ENCODE measurements at places on chromosomes 4 and X.

GRCh38 chrX:19686876-19687275 is 171.6 kb upstream of the MAP3K15 start:
- DNase-seq: no peak

DNA sequence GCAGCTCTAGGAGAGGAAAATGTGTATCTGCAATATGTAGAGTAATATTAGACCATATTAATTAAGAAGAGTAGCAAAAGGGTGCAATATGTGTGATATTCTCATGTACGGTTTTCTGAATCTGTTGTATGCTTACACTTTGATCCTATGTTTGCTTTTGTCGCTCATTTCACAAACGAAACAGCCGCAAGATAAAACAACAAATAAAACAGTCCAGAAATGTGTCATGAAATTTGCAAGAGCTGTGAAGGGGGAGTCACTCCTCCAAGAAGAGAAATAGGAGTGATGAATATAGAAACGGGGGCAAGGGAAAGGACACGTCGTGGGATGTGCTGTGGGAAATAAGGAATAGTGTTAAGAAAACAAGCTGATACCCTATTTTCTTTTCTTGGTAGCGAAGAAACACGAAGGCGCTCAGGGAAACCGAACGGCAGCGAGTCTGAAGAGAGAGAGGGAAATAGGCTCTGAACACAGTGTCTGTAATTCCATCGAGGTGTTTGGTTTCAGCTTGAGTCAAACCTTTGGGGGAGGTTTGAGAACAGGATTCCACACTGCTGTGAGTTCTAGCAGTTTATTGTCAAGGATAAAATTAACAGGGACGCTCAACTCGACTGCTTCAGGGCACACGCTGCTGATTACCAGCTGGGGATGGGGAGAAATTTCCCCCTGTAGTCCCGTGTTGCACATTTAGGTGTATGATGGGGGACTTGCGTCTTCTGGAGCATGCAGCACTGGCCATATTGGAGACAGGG is 595.6 kb upstream of the TENM3 start:
- DNase-seq: no peak

GRCh38 chr4:169604903-169605331 is 7.5 kb downstream of the NEK1 start:
- DNase-seq: no peak

- DNase-seq: no peak
Measured at GRCh38 chr4:157741642-157742041, 431.2 kb downstream of the GASK1B start.

DNA sequence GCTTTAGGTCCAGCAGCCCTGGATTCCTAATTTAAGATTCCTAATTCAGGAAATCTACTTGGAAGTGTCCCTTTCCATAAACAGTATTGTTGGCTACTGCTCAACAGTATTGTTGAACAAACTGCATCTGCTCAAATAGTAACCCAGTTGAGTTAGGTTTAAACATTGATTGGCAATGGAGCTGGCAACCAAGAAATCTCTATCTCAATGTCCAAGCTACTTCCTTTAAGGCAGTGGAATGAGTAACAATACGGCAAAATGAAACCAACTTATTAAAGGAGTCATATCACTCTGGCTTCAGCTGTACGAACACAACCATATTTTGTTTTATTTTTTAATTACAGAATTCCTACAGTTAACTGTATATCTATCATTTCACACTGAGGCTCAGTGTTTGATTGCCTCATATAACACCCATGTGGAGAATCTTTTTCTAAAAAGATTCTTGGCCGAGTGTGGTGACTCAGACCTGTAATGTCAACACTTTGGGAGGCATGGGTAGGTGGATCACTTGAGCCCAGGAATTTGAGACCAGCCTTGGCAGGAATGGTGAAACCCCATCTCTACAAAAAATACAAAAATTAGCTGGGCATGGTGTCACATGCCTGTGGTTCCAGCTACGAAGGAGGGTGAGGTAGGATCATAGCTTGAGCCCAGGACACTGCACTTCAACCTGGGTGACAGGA is 71.7 kb upstream of the IL13RA1 start:
- DNase-seq: no peak

- DNase-seq: no peak
Measured at GRCh38 chr4:19092797-19093196, 1071.2 kb upstream of the LCORL start.
